Mammary epithelial cell (primary cell): ENCODE measurements at places on chromosomes 16 and 17. TPM values are rescaled to one million over a fixed set of nuclear protein-coding genes. Genes with fewer than 3 reads are reported as not detected.

Gene SPIRE2
- total RNA-seq = 4.1 and 7.1 TPM in 2 replicates

Gene ATP5PD
- 142 TPM for total RNA-seq

Gene PYY
- not detected in 2 replicates for total RNA-seq

Gene APRT
- 51.5 TPM for total RNA-seq

Gene TPSD1
- total RNA-seq = not detected

Gene TSNAXIP1
- total RNA-seq = 0.96 and 0.99 TPM in 2 replicates

Gene PHAF1
- 12.5 and 13.0 TPM in 2 replicates for total RNA-seq

Gene CCDC78
- total RNA-seq = 3.0 TPM

Gene OTOP3
- total RNA-seq = not detected

Gene DNAJA3
- 70.4 and 97.5 TPM in 2 replicates for total RNA-seq

Gene SEPTIN12
- total RNA-seq = not detected

Gene CRYBA1
- not detected in 2 replicates for total RNA-seq

Gene NHLRC4
- 0.17 TPM for total RNA-seq

Gene GINS2
- 17.6 and 32.5 TPM in 2 replicates for total RNA-seq

Gene CWC25
- 17.8 and 18.0 TPM in 2 replicates for total RNA-seq

Gene FMNL1
- total RNA-seq = 3.5 TPM

Gene SPATA22
- not detected in 2 replicates for total RNA-seq

Gene ARL17A
- total RNA-seq = 8.4 and 9.4 TPM in 2 replicates

Gene YWHAE
- total RNA-seq = 689 and 768 TPM in 2 replicates

Gene TNP2
- total RNA-seq = not detected in 2 replicates

Gene PRSS33
- total RNA-seq = not detected

Gene FAM20A
- not detected in 2 replicates for total RNA-seq

Gene CUEDC1
- 11.3 and 14.4 TPM in 2 replicates for total RNA-seq

Gene SLC12A3
- total RNA-seq = not detected

Gene CHST5
- total RNA-seq = 0.17 TPM

Gene NGFR
- 12.8 and 16.3 TPM in 2 replicates for total RNA-seq

Gene DNAH9
- under 0.01 TPM for total RNA-seq

Gene CPHXL2
- total RNA-seq = not detected

Gene RILP
- total RNA-seq = 2.2 and 5.1 TPM in 2 replicates

Gene CHST4
- 0.17 TPM for total RNA-seq

Gene PERCC1
- total RNA-seq = not detected in 2 replicates

Gene FOXC2
- 1.3 TPM for total RNA-seq

Gene PPP1R9B
- 19.5 TPM for total RNA-seq

Gene SCGB1C2
- not detected for total RNA-seq

Gene GPR142
- total RNA-seq = not detected in 2 replicates

Gene CORO6
- total RNA-seq = 5.3 and 6.3 TPM in 2 replicates

Gene CXCL16
- total RNA-seq = 20.2 TPM

Gene ODAD4
- 0.83 TPM for total RNA-seq

Gene EXOC3L1
- not detected for total RNA-seq

Gene CDH3
- 628 and 726 TPM in 2 replicates for total RNA-seq

Gene FZD2
- total RNA-seq = 1.8 TPM

Gene SLC16A11
- total RNA-seq = not detected in 2 replicates

Gene LYRM1
- 24.3 TPM for total RNA-seq

Gene IRX5
- 5.4 and 7.6 TPM in 2 replicates for total RNA-seq

Gene ZACN
- not detected for total RNA-seq

Gene DRC7
- not detected in 2 replicates for total RNA-seq

Gene CASKIN1
- total RNA-seq = 0.83 TPM

Gene CTF1
- 2.8 TPM for total RNA-seq

Gene SDR42E2
- total RNA-seq = not detected

Gene CMTM1
- total RNA-seq = 2.8 TPM

Gene USP6
- 0.05 and 0.14 TPM in 2 replicates for total RNA-seq

Gene DHRS7C
- total RNA-seq = not detected in 2 replicates

Gene SOST
- not detected in 2 replicates for total RNA-seq

Gene CA5A
- not detected for total RNA-seq

Gene WNT3
- 2.1 and 2.9 TPM in 2 replicates for total RNA-seq

Gene HSD3B7
- total RNA-seq = 3.8 TPM
